ENCODE measurements at places on chromosomes 7 and 10. TPM values are rescaled to one million over a fixed set of nuclear protein-coding genes. Genes with fewer than 3 reads are reported as not detected.

- no peak for DNase-seq
Observed at GRCh38 chr10:51629934-51630639, 69.3 kb downstream of the CSTF2T start.

- peak; percentile 64 for DNase-seq
Observed at GRCh38 chr10:28432210-28432676, 100.7 kb upstream of the WAC start.

- DNase-seq: no peak
Observed at GRCh38 chr7:10181996-10182395, 791.7 kb upstream of the PHF14 start.

DNA sequence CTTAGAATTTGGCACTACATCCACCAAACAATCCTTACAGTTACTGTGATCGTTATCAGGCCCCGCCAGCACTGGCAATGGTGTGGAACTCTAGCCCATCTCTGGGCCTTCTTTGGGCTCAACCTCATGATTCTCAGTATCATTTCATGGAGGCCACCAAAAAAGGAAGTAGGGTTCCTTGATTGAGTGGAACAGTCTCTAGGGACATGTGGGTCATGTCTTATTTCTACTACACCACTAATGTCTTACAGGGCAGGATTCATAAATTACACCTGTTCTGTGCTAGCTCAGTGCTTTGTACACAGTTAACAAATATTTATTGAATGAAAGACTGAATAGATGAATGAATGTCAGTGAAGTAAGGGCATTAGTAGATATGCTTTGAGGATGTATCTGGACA, 53.9 kb downstream of the AP3M1 start:
- DNase-seq: no peak

The VSIR gene
- polyA plus RNA-seq: 58.9 TPM
